ENCODE measurements at places on chromosomes 2 and 18. TPM values are rescaled to one million over a fixed set of nuclear protein-coding genes. Genes with fewer than 3 reads are reported as not detected.

DNA sequence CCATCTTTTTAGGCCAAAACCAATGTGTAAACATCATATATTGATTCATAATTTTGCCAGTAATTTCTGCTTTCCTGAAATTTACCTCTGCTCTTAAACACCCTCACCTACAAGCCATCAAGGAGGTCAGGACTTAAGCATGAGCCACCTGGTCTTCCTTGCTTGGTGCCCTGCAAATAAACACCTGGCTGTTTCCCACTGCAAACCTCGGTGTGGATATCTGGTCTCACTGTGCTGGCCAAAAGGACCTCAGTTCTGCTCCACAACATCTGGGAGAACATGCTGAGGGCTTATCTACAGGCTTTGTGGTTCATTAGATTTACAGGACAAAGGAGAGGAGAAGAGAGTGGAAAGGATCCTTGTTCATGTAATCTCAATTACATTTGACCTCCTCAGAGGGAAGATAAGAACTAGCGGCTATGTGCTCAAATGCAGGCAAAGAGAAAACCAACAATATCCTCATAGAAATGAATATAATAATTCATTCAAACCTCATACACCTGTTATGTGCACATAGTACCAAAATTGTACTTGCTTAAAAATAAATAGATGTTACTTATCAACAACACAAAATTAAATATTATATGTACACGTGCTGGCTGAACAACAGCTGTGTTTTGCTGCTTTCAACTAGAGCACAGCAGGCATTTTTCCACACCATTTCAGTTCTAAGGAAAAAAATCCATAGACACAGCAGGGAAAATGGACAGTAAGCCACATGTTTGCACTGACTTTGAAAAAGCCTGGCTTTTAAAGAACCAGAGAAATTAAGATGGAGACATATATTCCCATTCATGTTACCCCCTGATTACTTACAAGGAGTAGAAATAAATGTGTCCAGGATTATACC, 465.1 kb downstream of the LPIN1 start:
- no peaks in the 10 kb centered on the region for H3K27me3 ChIP-seq
- no peak overlapping the region for H3K4me3 ChIP-seq
- no peak overlapping the region for H3K27ac ChIP-seq
- H3K4me1 ChIP-seq = 0 out of 2 replicates have a peak, but pooled peaks cover 4% of the 10 kb centered on the region
- no peaks in the 10 kb centered on the region for H3K36me3 ChIP-seq
- no peak for DNase-seq

GRCh38 chr18:58776084-58776483, 88.6 kb upstream of the ZNF532 start:
- H3K27ac ChIP-seq = no peak overlapping the region
- no peaks in the 10 kb centered on the region for H3K36me3 ChIP-seq
- H3K4me1 ChIP-seq = peaks cover 11% of the 10 kb centered on the region
- DNase-seq = no peak
- no peaks in the 10 kb centered on the region for H3K27me3 ChIP-seq

DNA sequence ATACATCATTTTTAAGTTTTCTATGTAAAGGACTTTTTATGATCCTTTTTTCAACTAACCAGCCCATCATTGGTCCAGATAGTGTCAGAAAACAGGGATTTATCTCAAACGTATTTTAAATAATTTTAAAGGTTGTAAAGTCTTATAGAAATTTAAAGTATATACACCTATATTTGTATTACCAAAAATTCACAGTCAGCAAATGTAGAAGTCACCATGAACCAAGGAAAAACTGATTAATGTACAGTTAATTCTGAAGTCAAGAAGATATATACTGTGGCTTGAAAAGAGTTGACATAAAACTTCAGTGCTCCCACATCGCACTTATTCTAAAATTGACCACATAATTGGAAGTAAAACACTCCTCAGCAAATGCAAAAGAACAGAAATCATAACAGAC, 52.4 kb upstream of the MAP2 start:
- H3K27ac ChIP-seq = no peak overlapping the region
- no peaks in the 10 kb centered on the region for H3K36me3 ChIP-seq
- H3K4me3 ChIP-seq = no peak overlapping the region
- no peak for DNase-seq
- no peaks in the 10 kb centered on the region for H3K27me3 ChIP-seq
- H3K4me1 ChIP-seq = peaks cover 22% of the 10 kb centered on the region

DNA sequence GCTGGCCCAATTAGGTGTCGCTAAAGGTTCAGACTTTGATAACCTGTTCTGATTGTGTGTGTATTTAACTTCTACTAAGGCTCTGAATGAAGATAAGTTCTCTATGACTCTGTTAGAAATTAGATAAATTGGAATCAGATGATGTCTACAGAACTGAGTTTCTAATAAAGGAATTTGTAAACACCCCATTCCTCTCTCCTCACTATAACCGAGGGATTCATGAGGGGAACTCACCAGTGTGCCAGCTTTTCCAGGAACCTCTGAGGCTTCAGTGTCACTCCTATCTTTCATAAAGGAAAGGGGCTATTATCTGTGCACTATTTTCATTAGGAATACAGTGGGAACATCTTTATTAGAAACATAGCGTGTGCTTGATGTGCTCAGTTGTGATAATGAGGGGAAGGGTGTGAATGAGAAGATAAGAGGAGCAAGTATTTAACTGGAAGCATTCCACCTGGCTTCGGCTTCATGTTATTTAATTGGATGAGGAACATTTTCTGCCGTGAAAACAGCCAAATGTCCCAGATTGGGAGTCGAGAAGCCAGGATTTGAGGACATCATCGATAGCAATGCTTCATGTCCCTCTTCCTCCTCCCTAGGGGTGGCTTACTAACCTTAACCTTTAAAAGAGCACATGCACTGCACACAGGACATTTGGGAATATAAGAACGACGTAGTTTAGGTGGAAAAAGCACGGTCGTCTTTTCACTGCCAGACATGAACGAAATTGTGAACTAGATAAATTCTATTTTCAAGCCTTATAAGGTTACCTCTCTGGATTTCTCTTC, 84.8 kb upstream of the TCF4 start:
- H3K4me1 ChIP-seq = no peaks in the 10 kb centered on the region
- no peak overlapping the region for H3K4me3 ChIP-seq
- H3K36me3 ChIP-seq = no peaks in the 10 kb centered on the region
- no peak for DNase-seq
- H3K27ac ChIP-seq = no peak overlapping the region

GRCh38 chr2:177188482-177189469, 23.8 kb upstream of the HNRNPA3 start:
- no peak overlapping the region for H3K27ac ChIP-seq
- no peak for DNase-seq
- no peaks in the 10 kb centered on the region for H3K36me3 ChIP-seq
- H3K4me3 ChIP-seq = no peak overlapping the region
- H3K27me3 ChIP-seq = no peaks in the 10 kb centered on the region

GRCh38 chr2:241777686-241778627, 1.3 kb downstream of the GAL3ST2 start:
- H3K27me3 ChIP-seq = peaks cover 10% of the 10 kb centered on the region
- H3K27ac ChIP-seq = no peak overlapping the region
- H3K4me3 ChIP-seq = no peak overlapping the region
- no peaks in the 10 kb centered on the region for H3K36me3 ChIP-seq
- DNase-seq = peak; percentile 31

- no peak within 1 kb of the TSS for H3K27ac ChIP-seq
- DNase-seq = no peak
- no peak within 1 kb of the TSS for H3K4me3 ChIP-seq
- H3K4me1 ChIP-seq = peaks cover 4% of the 10 kb centered on the region
These were observed at the start of gene B3GNT7 for GRCh38 chr2:231395188-231396057. Gene B3GNT7, plus strand, starts transcription at chr2:231395710. Its CDS starts 94 bp downstream, at chr2:231395804.

- H3K27me3 ChIP-seq = no peaks in the 10 kb centered on the region
- H3K36me3 ChIP-seq = no peaks in the 10 kb centered on the region
- H3K4me3 ChIP-seq = peak overlapping the region; percentile 15
- H3K4me1 ChIP-seq = peaks cover 10% of the 10 kb centered on the region
- no peak for DNase-seq
These were observed 17.5 kb upstream of the ILKAP start for GRCh38 chr2:238220892-238221521.

DNA sequence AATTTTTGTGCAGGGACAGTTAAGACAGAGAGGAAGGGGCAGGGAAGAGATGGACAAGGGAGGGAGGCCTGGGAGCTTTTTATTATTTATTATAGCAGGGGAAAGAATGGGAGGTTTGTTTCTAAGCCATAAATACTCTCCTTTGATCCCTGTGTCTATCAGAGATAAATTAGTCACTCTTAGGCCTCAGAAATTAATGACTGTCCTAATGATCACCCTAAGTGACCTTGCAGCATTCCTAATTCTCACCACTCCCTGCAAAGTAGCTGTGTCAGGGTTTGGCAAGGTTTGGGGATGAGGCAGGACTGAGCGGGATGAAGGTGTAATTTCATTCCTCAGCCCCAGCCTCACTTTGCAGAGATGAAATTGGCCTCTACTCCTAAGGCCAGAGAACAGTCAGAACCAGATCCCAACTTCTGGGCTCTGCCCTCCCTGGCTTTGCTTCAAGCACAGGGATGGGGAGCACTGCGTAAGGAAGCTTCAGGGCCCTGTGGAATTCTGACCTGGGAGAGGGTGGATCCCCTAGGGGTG, 95.0 kb downstream of the TMEM17 start:
- H3K27me3 ChIP-seq = no peaks in the 10 kb centered on the region
- H3K27ac ChIP-seq = no peak overlapping the region
- no peak overlapping the region for H3K4me3 ChIP-seq
- H3K4me1 ChIP-seq = peaks cover 8% of the 10 kb centered on the region

GRCh38 chr2:40513201-40513600, 61.3 kb upstream of the SLC8A1 start:
- H3K27ac ChIP-seq = no peak overlapping the region
- H3K4me1 ChIP-seq = no peaks in the 10 kb centered on the region
- H3K4me3 ChIP-seq = no peak overlapping the region
- H3K27me3 ChIP-seq = peaks cover 13% of the 10 kb centered on the region

DNA sequence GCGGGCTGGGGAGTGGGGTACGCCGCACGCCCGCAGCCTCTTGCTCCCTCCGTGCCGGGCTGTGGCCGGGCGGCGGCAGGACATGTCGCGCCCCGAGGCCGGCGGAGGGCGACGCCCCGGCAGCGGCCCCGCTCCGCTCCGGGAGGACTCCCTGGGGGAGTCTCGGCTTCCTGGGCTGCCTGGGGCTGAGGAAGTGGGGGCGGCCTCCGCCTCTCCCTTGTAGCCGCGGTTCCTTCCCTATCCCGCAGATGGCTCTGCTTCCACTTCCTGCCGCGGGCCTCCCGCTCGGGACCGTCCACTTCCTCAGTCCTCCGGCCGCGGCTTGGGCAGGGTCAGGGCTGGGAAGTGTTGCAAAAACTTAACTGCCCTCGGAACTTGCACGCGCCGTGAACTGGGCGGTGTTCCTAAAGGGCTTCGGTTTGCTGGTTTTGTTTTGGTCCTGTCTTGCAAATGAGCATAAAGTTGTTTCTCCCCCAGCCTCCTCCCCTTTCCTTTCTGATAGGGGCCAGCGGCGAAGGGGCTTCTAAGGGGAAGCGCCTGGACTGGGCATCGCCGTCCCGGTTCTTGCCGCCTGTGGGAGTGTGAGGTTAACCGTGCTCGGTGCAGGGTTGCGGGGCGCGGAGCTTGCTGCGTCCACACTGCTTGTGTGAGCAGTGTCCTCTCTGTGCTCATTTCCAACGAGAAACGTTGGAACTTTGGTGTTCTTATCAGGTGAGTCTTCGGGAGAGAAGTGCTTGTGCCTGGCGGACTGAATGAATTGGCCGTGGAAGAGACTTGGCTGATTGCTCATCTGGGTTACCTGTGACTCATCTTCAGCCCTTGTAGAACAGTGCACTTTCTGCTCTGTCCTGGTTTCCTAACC, 600 bp downstream of the RALB start:
- H3K36me3 ChIP-seq = peaks cover 16% of the 10 kb centered on the region
- no peaks in the 10 kb centered on the region for H3K27me3 ChIP-seq
- peaks cover 17% of the 10 kb centered on the region for H3K4me1 ChIP-seq
- H3K4me3 ChIP-seq = peak overlapping the region; percentile 86

DNA sequence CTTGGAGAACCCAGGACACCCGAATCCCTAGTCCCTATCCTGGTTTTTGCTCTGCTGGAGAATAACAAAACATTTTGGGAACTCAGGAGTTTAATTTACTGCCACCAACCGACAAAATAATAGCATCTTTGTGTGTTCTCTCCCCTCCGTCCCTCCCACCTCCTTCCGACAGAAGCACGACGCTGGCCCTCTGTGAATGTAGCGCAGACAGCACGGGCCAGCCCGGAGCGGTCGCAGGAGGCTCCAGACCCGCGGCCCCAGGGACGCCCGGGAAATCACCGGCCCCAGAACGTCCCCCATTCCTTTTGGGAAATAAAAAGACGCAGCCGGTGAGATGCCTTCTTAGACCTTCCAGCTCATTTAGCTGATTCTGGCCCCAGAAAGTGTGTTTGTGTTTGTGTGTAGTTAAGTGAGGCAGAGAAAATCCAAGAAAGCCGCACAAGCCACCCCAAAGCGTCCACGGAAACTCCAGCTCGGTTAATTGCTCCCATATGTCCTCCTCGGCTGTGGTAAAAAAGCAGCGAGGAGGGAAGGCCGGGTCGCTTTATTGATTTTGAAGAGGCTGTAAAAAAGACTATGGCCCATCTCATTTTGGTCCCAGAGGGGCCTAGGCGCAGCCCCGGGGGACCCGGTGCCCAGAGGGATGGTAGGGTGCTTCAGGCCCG, 577 bp upstream of the TANC1 start:
- peaks cover 55% of the 10 kb centered on the region for H3K4me1 ChIP-seq
- H3K27me3 ChIP-seq = no peaks in the 10 kb centered on the region
- peak overlapping the region; percentile 89 for H3K4me3 ChIP-seq
- H3K36me3 ChIP-seq = peaks cover 21% of the 10 kb centered on the region
- H3K27ac ChIP-seq = peak overlapping the region; percentile 80

GRCh38 chr2:178589335-178589734, 109.1 kb downstream of the PLEKHA3 start:
- no peaks in the 10 kb centered on the region for H3K27me3 ChIP-seq
- H3K4me3 ChIP-seq = no peak overlapping the region
- no peak overlapping the region for H3K27ac ChIP-seq
- H3K4me1 ChIP-seq = no peaks in the 10 kb centered on the region
- no peaks in the 10 kb centered on the region for H3K36me3 ChIP-seq
- DNase-seq = no peak

Gene HMSD
- total RNA-seq = 0.53 TPM

Gene CABYR
- 9.5 TPM for total RNA-seq

Measured in SJSA1 (cell line).